ENCODE measurements at places on chromosomes 4 and X.

GRCh38 chrX:49309401-49309981 is 6.0 kb downstream of the GAGE10 start:
- no peak for DNase-seq

- no peak for DNase-seq
Observed at GRCh38 chrX:50103176-50103575, 97.6 kb downstream of the AKAP4 start.

DNA sequence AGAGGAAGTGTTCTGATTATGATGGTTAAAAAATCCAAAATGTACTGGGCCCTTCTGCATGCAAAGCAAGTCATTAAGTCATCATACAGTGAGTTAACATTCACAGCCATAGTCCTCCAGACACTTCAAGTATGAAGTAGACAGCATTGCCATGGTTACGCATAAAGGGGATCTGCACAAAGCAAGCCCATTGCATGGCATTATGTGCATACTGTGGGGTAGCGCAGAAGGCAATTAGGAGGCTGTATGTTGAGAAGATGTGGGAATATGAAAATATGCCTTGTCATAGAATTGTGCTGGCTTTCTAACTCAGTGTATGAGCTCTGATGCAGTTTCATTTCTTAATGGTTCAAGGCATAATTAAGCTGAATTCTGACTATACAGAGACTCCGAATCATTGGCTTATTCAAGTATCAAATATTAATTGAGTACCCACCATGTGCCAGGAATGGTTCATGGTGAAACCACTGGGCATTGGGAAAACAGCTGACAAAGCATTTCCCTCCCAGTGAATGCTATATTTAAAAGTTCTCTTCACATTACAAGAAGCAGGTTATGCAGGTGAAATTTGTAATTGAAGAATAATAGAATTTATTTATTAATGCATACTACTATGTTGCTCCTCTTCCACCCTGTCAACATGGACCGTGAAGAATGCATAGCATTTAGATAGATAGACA is 588.9 kb downstream of the ZNF674 start:
- DNase-seq, result no peak

GRCh38 chrX:120014354-120015130 is 62.9 kb downstream of the RHOXF2B start:
- DNase-seq, result no peak

DNA sequence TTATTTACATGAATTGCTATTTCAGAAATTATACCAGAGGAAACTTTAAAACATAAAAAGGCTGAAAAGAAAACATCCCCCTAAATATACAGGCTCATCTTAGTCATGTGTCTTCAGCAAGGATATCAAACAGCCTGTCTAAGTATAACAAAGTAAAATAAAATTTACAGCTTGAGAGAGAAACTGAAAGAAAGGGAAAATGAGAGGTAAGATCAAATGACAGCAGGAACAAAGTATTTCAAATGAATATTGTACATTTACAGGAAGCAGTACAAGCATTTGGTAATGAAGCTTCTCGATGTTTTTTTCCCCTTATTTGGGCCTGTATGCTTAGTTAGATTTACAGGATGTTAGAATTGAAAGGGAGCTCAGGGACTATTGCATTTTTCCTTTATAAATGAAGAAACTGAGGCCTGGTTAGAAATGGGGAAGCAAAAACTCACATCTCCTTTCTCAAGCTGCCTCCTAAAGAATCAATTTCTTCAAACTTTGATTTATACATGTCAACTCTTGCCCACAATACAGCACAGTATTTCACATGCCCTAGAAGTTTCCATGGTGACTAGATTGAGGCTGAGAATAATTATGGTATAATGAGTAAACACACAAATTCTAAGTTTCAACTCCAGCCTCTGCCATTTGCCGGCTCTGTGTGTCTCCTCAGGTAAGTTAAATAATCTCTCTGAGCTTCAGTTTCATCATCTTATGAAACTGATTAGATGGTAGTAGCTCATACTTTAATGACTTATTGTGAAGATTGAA is 29.3 kb downstream of the DAPP1 start:
- DNase-seq, result no peak

- DNase-seq, result no peak
Observed at GRCh38 chrX:44884944-44885343, 12.0 kb downstream of the KDM6A start.

GRCh38 chr4:7166237-7166636 is 26.1 kb upstream of the SORCS2 start:
- no peak for DNase-seq

GRCh38 chr4:88320780-88321373 is 36.5 kb upstream of the PPM1K start:
- DNase-seq, result no peak

DNA sequence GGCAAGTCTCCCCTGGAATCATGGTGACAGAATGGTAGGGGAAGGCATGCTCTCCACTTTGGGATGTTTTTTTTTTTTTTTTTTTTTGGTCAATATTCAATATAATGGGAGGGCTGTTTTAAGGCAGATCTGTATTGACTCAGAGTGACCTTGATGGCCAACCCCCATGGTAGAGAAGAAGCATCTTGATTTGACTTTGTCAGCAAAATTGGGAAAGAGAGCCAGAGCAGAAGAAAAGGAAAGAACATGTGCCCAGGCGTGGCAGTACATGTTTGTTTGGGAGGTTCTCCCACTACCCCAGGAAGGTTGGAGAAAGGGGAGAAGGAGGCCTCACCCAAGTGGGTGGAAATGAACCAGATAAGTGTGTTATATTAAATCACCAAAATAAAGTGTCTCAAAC is 62.2 kb upstream of the TBC1D9 start:
- DNase-seq, result no peak

DNA sequence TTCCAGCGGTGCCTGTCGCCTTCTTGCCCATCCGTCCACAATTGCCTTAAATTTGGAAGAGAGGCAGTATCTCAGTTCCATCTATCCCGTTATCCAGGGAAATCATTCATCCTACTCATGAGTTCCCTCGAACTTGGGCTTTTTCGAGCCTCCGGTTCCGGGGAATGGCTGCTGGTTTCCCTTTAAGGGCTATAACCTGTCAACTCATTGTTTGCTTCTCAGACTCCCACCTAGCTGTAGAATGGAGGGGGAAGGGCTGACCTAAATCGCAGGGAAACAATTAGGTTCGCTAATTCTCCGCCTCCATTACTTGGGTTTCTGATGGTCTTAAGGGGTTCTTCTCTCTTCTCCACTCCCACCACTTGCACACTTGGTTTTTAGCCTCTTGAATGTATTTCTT is 1.2 kb downstream of the UCHL1 start:
- no peak for DNase-seq

DNA sequence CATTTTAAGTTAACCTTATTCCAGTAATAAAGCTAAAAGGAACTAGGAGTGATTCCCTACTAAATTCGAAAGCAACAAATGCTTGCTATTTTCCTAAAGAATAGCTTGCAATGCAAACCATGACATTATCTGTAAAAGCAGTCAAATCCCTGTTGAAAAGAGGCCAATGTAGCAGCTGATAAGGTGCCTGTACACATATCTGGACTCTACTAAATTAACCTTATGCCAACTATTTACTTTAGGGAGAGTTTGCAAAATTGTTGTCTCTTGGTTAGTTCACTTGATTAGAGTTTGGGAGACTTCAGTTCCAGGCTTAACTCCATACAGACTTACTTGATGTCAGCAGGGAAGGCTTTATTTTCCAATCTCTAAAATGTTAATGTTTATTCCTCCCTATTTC is 6.0 kb downstream of the IL13RA2 start:
- DNase-seq, result no peak

DNA sequence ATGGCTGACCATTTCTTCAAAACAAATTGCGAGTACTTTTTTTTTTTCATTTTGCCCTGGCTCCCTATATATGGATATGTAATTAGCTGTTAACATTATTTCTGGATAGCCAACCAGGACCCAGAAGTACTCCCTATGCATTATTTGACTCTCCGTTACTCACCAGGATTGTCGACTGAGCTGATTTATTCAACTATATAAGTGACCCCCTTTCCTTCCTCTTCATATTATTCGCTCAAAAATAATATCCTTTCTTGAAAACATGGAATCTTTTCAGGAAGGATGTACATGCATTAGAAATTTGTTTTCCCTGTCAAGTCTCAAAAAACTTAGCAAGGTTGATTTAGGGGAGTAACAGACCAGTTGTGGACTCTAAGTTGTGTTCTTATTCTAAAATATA is 114.1 kb upstream of the KLHL4 start:
- DNase-seq, result no peak

GRCh38 chr4:16289897-16290554 is 63.8 kb upstream of the TAPT1 start:
- no peak for DNase-seq

GRCh38 chr4:176268963-176269362 is at the start of gene ASB5:
Gene ASB5, minus strand, starts transcription at chr4:176269222. Its CDS starts 114 bp downstream, at chr4:176269108.
- no peak for DNase-seq

DNA sequence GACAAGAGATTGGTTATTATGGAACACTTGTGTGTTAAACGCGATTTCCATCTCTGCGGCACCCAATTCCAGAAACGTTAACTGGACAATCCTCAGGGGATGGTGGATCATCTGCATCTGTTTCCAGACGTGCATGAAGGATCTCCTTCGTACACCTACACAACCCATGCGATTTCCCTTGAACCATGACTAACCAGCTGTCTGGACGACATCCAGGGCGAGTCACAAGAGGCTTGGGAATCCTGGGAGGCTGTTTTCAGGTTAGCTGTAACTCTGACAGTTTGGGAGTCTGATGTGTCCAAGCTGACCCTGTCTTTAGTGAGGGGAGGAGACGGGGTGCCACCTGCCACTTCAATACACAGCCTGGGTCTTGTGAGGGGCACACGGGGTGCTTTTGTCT is 84.5 kb downstream of the GATB start:
- no peak for DNase-seq

- DNase-seq, result no peak
Observed at GRCh38 chr4:29861307-29861706, 858.9 kb upstream of the PCDH7 start.

DNA sequence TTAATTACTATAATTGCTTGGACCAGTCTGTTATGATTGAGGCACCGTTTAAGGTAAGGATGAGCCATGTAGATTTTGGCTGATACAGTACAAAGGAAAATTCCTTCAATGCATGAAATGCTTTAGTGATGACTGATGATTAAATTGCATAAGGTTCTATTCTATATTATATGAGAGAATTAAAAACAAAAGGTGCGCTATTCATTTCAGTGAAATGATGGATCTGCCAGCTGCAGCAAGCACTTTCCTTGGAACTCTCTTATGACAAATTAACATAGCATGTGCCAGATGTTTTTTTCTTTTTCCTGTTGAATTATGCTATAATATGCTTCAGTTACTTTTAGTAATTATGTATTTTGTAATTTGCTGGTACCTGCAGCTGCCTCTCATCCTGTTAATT is 98.5 kb downstream of the JADE1 start:
- DNase-seq, result no peak

DNA sequence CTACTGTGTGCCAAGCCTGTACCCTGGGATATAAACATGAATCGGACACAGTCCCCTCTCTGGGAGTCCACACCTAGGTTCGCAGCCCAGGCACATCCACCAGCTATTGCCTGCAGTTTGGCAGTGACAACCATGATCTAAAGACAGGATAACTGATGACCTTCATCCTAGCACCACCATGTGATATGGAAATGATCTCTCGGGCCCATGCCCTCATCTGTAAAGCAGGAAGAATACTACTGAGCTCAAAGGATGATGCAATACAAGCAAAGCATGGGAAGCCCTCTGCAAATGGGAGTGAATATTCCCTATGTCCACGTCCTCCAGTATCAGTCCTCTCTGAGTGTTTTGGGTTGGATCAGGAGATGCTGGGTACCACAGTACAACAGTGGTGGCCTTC is 80.9 kb upstream of the MSX1 start:
- no peak for DNase-seq

GRCh38 chr4:7466215-7466614 is 31.5 kb upstream of the PSAPL1 start:
- DNase-seq, result no peak

GRCh38 chrX:31423609-31424189 is 351.9 kb upstream of the FTHL17 start:
- no peak for DNase-seq

GRCh38 chr4:30802622-30803323 is 82.6 kb downstream of the PCDH7 start:
- no peak for DNase-seq

DNA sequence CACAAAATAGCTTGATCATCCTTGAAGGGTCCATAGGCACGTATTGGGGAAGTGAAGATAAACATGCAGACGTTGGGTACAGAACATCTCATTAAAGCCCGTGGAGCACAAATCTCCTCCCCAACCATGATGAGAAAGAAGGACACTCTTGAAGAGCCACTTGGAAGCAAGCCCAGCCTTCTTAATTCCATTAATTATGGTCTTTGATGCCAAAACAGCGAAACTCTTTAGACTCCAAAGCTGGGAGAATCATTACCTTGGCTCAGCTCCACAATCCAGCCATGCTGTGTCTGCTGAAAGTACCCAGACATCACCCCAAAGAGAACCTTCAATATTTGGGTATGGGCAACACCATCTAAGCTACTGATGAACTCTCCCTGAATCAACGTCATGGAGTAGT is 169.0 kb upstream of the MBNL3 start:
- DNase-seq, result no peak

- DNase-seq, result no peak
Observed at GRCh38 chrX:12843061-12843667, 23.7 kb upstream of the TLR7 start.

- DNase-seq, result no peak
Observed at GRCh38 chrX:115949900-115950822, 220.4 kb upstream of the AGTR2 start.

DNA sequence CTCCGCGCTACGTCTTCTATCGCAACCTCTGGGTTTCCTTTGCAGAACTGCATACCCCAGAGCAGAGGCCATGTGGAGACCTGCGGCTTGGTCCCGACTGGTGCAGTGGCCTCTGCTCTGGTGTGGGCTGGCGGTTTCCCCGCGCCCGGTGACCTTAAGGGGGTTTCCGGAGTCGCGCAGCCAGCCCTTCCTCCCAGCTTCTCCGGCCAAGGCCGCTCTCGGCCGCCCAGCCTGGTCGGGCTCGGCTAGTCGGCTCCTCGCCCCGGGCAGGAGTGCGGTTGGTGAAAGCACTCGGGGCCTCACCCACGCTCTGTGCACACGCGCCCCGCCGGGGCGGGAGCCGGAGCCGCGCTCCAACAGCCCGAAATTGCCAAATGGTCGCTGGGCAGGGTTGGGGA is 84.9 kb downstream of the BCOR start:
- DNase-seq, result no peak

DNA sequence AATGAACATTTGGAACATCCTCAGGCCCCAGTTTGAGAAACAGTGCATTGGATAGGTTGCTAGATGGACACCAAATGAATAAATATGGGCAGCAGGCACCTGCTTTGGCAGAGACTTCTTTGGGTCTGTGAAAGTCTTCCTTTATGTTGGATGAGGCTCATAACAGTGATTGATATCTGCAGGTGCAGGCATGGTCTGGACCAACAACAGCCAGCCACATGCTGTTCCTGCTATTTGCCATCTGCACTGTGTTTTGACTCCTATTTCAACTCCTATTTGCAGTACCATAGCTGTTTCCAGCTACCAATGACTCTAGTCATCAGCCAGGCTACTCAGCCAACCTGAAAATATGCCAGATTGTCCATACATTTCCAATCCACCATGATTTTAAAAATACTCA is 60.9 kb downstream of the ANAPC4 start:
- DNase-seq, result peak; percentile 11

GRCh38 chrX:12802741-12803140 is 11.5 kb downstream of the PRPS2 start:
- DNase-seq, result no peak
